Right ventricle myocardium superior (tissue), 1 donor: ENCODE measurements at places on chromosomes 1 and 21. TPM values are rescaled to one million over a fixed set of nuclear protein-coding genes. Genes with fewer than 3 reads are reported as not detected.

DNA sequence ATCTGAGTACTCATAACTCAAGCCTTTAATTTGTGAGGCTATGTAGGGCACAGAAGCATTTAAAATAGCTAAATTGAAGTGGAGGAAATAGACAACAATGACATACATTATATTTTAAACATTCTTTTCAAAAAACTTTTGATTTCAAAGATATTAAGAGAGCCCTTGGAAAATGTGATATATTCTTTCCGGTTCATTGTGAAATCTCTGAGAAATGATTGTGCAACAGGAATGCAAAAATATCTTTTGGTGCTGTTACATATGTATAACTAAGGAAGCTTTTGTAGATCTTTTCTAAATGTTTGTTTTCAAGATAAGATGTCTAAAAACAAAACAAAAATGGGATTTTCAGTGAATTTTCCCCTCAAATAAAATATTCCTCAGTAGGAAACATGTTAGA is 185.2 kb downstream of the LEPR start:
- no peak for DNase-seq

GRCh38 chr1:203026666-203027663 is 674 bp downstream of the PPFIA4 start:
- no peak for DNase-seq

DNA sequence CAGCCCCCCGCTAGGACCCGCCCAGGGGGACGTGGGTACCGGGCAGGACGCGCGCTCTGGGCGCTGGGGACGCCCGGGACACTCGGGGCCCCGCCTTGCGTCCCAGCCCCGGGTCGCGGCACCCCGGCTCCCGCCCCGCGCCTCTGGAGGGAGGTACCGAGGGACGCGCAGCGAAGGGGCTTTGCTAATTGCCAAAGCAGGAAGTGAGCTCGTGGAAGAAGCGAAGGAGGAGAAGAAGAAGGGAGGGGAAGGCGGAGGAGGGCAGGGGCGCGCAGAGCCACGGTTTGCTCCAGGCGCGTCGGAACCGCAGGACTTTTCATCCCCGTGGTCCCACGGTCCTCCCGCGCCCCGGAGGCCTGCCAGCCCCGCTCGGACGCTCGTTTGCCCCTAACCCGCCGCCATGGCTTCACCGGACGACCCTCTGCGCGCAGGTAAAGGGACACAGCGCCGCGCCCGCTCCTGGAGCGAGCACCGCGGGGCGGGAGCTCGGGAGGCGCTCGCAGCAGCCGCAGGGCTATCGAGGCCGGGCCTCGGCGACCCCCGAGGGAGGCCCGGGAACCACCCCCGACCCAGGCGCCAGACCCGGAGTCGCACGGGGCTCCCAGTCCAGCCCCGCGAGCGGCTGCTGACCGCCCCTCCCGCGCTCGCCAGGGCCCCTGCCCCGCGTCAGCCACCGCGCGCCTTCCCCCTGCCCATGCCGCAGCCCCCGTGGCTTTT is 1.3 kb downstream of the EDARADD start:
- DNase-seq, result peak; percentile 46

- DNase-seq, result no peak
These were observed 50.6 kb downstream of the L1TD1 start for GRCh38 chr1:62245201-62245600.

DNALI1 gene
- 3.1 TPM for total RNA-seq

FYB2 gene
- total RNA-seq, result 14.3 TPM
